ENCODE measurements at places on chromosomes 2 and 18. TPM values are rescaled to one million over a fixed set of nuclear protein-coding genes. Genes with fewer than 3 reads are reported as not detected.

DNA sequence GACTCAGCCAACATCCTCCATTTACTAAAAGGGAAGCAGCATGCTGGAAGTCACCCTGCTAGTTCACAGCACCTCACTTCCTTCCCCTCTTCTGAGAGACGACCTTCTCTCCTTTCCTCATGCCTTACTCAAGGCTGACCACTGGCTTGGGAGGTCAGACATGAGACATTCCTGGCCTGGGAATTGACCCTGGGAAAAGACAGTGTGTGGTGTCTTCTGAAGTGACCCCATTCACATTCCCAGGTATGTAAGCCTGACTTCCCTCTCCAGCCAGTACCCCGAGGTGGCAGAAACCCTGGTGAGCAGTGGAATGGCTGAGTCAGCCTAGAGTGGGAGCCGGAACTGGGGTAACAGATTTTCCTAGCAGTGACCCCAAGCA, 92.4 kb downstream of the PLB1 start:
- no peak overlapping the region for H3K27ac ChIP-seq
- peaks cover 4% of the 10 kb centered on the region for H3K27me3 ChIP-seq
- H3K4me3 ChIP-seq: no peak overlapping the region
- no peaks in the 10 kb centered on the region for H3K36me3 ChIP-seq
- peaks cover 43% of the 10 kb centered on the region for H3K4me1 ChIP-seq

The CAPG gene
- 18.1 TPM for total RNA-seq

- no peaks in the 10 kb centered on the region for H3K36me3 ChIP-seq
- peak overlapping the region; percentile 60 for H3K27ac ChIP-seq
- peak; percentile 21 for DNase-seq
- H3K4me3 ChIP-seq: no peak overlapping the region
Observed at GRCh38 chr2:96772903-96773671, 12.4 kb downstream of the CNNM4 start.

The GKN2 gene
- not detected for total RNA-seq

The ARHGEF33 gene
- 0.47 TPM for total RNA-seq

DNA sequence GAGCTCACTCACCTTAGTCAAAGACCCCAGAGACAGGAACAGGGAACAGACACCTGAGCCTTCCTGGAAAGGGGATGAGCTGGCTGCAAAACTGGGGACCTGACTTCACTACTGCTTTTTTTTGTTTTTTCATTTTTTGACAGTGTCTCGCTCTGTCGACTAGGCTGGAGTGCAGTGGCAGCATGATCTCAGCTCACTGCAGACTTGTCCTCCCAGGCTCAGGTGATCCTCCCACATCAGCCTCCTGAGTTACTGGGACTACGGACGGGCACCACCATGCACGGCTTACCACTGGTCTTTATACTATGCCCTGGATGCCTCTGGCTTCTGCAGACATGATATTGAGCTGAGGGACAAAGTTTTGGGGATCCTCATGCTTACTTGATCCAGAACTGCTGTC, 184.1 kb downstream of the INSIG2 start:
- H3K4me3 ChIP-seq: no peak overlapping the region
- H3K36me3 ChIP-seq: no peaks in the 10 kb centered on the region
- peaks cover 12% of the 10 kb centered on the region for H3K27me3 ChIP-seq

- H3K4me3 ChIP-seq: no peak overlapping the region
- peaks cover 2% of the 10 kb centered on the region for H3K36me3 ChIP-seq
- H3K4me1 ChIP-seq: peaks cover 26% of the 10 kb centered on the region
- peaks cover 40% of the 10 kb centered on the region for H3K27me3 ChIP-seq
Observed at GRCh38 chr2:134677856-134678756, 40.7 kb downstream of the TMEM163 start.

Data from activated naive CD8-positive, alpha-beta T cell treated with anti-CD3 and anti-CD28 coated beads for 36 hours (primary cell).